ENCODE measurements at places on chromosomes 16 and 17. TPM values are rescaled to one million over a fixed set of nuclear protein-coding genes. Genes with fewer than 3 reads are reported as not detected.

- no peaks in the 10 kb centered on the region for H3K27me3 ChIP-seq
- no peak overlapping the region for H3K4me3 ChIP-seq
- no peaks in the 10 kb centered on the region for H3K36me3 ChIP-seq
- no peak overlapping the region for H3K27ac ChIP-seq
Measured at GRCh38 chr16:48373258-48374029, 11.8 kb downstream of the SIAH1 start.

GRCh38 chr16:57807252-57807967, 5.1 kb upstream of the KIFC3 start:
- H3K4me3 ChIP-seq: no peak overlapping the region
- H3K27ac ChIP-seq: no peak overlapping the region
- DNase-seq: no peak

GRCh38 chr16:5527817-5528216, 430.2 kb upstream of the EEF2KMT start:
- H3K4me1 ChIP-seq: no peaks in the 10 kb centered on the region
- no peak overlapping the region for H3K27ac ChIP-seq
- no peaks in the 10 kb centered on the region for H3K27me3 ChIP-seq
- no peak overlapping the region for H3K4me3 ChIP-seq

DNA sequence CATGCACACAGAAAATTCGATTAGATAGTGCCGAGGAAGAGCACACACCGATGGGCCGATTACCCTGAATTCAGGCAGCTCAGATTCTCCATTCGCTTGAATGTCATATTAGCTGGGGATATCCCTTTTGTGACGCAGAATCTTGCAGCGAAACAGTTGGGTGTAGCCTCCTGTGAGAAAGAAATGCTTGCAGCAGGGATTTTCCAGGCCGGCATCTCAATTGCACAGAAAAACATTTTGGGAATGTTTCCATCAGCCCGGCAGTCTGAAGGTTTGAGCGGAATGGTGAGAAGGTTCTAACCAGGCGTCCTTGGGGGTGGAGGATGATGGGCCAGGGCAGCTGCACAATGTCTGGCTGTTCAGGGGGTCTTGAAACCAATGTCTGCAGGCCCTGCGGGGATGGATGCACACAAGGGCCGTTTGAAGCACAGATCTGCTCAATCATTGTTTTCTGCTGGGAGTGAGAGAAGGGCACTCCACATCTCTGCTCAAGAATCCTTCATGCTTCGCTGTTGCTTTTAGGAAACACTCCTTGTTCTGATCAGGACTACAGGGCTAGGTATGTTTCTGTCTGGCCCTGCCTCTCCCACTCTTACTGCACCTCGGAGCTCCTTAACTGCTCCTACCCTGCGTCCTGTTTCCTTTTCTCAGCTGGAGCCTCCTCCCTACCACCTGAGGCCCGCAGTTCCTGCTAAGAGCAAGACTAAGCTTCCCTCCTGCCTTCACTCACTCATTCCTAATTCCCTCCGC, 94.6 kb downstream of the CMIP start:
- H3K27me3 ChIP-seq: no peaks in the 10 kb centered on the region
- no peak overlapping the region for H3K4me3 ChIP-seq
- H3K36me3 ChIP-seq: no peaks in the 10 kb centered on the region
- no peaks in the 10 kb centered on the region for H3K4me1 ChIP-seq
- no peak overlapping the region for H3K27ac ChIP-seq

DNA sequence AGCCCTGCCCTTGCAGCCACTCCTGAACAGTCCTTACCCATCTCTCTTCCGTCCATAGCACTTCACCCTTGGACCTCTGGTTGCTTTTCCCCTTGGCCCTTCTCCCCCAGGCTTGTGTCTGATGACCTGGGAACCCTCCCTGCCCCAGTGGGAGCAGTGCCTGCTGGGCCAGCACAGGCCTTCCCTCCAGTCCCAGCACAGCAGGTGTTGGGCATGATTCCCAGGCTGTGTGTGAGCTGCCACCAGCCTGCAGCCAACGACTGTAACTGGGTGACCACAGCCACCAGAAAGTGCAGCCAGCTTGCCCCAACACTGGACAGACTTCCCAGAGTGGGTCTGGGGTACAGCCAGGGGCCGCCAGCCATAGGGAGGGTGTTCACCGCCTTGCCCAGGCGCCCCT, 30.0 kb downstream of the CRAMP1 start:
- DNase-seq: no peak
- H3K27me3 ChIP-seq: no peaks in the 10 kb centered on the region
- no peak overlapping the region for H3K4me3 ChIP-seq
- H3K36me3 ChIP-seq: peaks cover 2% of the 10 kb centered on the region
- H3K27ac ChIP-seq: no peak overlapping the region
- H3K4me1 ChIP-seq: no peaks in the 10 kb centered on the region

GRCh38 chr17:59848778-59849177, 44.0 kb downstream of the TUBD1 start:
- H3K4me3 ChIP-seq: no peak overlapping the region
- peaks cover 4% of the 10 kb centered on the region for H3K4me1 ChIP-seq

GRCh38 chr17:18250259-18250658, 8.3 kb downstream of the FLII start:
- peaks cover 12% of the 10 kb centered on the region for H3K36me3 ChIP-seq
- H3K27me3 ChIP-seq: no peaks in the 10 kb centered on the region
- H3K27ac ChIP-seq: no peak overlapping the region
- H3K4me3 ChIP-seq: no peak overlapping the region

DNA sequence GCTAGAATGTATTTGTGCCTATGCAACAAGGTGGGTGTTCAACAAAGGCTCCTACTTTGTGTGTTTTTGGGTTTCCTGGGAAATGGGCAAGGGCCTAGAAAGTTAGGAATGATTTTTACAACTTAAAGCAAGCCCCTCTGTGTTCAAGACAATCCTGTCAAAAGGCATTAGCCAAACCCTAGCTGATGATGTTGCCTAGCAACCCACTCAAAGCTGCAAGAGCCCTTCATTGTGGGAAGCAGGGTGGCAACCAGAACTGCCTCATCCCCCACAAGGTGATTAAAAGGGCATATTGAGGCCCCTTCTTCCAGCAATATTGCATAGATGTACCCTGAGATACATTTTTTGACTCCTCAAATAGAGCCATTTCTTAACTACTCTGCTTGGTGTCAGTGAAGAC, 16.0 kb upstream of the RASL10B start:
- peaks cover 2% of the 10 kb centered on the region for H3K4me1 ChIP-seq
- H3K27ac ChIP-seq: peak overlapping the region; percentile 14
- H3K27me3 ChIP-seq: no peaks in the 10 kb centered on the region
- H3K36me3 ChIP-seq: peaks cover 2% of the 10 kb centered on the region
- no peak overlapping the region for H3K4me3 ChIP-seq

GRCh38 chr17:31697838-31698237, 161.2 kb downstream of the COPRS start:
- no peak for DNase-seq
- no peaks in the 10 kb centered on the region for H3K27me3 ChIP-seq
- H3K27ac ChIP-seq: no peak overlapping the region
- no peaks in the 10 kb centered on the region for H3K4me1 ChIP-seq

DNA sequence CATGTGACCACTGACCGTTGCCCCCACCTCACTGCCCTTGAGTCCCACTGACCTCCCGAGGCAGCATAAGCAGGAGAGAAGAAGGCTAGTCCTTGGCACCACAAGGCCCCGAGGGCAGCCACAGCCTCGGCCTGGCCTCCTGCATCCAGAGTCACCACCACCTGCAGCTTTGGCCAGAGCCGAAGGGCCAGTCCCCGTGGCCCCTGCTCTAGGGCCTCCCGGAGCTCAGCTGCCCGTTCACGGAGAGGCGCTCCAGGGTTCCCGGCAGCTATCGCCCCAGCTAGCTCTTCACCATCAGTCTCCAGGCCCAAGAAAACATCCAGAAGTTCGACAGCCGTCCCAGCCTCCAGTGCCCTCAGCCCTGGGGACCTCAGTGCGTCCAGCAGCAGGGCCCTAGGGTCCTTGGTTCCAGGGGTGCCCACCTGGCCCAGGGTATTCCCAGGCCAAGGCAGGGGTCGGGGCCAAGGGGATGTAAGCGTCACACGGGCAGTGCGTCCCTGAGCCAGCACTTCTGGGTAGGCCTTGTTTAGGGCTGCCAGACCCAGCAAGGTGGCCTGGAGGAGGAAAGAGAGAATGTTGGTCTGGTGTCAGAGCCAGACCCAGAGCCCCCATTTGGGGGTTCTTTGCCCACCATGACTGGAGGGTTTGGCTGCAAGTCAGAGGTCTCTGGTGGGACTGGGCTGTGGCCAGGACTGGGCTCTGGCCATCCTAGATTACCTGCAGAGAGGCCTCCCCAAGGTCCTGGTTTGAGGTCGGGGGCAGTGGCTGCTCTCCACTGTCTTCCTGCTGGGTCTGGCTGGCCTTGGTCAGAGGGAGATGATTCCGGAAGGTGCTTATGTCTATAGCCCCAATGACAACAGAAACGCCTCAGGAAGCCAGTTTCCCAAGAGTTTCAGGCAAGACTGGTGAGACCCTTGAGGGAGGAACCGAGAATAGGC, 1.8 kb downstream of the GHDC start:
- H3K27ac ChIP-seq: no peak overlapping the region
- H3K4me1 ChIP-seq: no peaks in the 10 kb centered on the region
- no peaks in the 10 kb centered on the region for H3K36me3 ChIP-seq
- DNase-seq: no peak
- H3K4me3 ChIP-seq: no peak overlapping the region
- no peaks in the 10 kb centered on the region for H3K27me3 ChIP-seq

- no peaks in the 10 kb centered on the region for H3K4me1 ChIP-seq
- H3K27ac ChIP-seq: no peak overlapping the region
- H3K4me3 ChIP-seq: no peak overlapping the region
- peaks cover 2% of the 10 kb centered on the region for H3K27me3 ChIP-seq
Measured at GRCh38 chr17:76248013-76248782, 7.9 kb upstream of the RNF157 start.

Gene MT1M
- 129 TPM for total RNA-seq

Gene TAT
- not detected for total RNA-seq
